AG08395 (cell line): ENCODE measurements at places on chromosomes 5 and 9.

- DNase-seq = peak; percentile 91
Observed at GRCh38 chr5:119302916-119303897, 52.6 kb upstream of the TNFAIP8 start.

GRCh38 chr5:172395483-172395882 is 58.8 kb downstream of the SH3PXD2B start:
- no peak for DNase-seq

DNA sequence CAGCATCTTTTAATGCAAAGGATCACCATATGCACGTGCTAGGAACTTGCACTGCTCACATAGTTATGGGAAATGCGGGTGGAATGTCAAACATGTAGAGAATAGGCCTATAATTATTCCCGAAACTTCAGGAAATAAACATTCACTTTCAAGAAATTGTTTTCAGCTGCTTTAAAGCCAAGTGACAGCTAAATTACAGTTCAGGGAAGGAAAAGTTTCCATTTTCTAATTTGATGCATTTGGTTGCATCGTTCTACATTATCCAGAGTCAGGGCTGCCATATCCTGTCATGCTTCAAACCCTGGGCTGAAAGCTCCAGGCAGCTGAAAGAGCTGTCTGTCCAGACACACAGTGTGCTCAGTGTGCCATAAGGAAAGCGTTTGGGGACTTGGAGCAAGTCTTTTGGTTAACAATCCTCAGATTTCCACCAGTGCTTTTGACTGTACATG is 518.1 kb downstream of the CSNK1G3 start:
- no peak for DNase-seq

DNA sequence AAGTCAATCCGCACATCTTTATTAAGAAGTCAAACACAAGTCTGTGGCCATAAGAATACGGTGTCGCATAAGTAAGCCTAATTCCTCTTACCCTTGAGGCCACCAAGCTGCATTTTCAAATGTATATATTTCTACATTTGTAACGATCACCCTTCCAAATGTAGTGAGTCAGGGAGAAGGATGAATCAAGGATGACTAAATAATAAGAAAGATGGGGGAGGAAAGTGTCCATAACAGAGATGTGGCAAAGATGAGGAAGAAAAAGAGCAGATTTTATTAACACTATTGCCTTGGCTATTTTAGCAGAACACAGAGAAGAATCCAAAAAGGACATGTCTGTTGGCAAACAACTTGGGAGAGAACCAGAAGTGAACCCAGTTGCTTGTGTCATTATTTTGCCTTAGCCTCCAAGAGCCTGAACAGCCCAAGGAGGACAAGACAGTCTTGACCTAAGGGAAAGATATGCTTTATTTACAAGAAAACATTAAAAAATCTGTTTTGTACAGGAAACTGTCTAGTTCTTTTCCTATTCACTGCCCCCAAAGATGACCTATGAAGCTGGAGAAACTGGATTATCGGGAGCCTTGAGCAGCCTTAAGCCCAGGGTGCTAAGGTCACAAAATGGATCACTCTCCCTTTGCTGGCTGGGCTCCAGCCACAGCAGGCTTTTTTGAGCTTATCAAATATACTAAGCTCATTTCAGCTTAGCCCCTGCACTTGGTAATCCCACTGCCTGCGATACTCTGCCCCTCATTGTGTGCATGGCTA is 101.5 kb downstream of the PLCXD3 start:
- no peak for DNase-seq

- DNase-seq = no peak
Observed at GRCh38 chr5:170819824-170820223, 36.3 kb downstream of the GABRP start.

GRCh38 chr5:39714036-39714698 is 289.4 kb upstream of the DAB2 start:
- DNase-seq = peak; percentile 46

DNA sequence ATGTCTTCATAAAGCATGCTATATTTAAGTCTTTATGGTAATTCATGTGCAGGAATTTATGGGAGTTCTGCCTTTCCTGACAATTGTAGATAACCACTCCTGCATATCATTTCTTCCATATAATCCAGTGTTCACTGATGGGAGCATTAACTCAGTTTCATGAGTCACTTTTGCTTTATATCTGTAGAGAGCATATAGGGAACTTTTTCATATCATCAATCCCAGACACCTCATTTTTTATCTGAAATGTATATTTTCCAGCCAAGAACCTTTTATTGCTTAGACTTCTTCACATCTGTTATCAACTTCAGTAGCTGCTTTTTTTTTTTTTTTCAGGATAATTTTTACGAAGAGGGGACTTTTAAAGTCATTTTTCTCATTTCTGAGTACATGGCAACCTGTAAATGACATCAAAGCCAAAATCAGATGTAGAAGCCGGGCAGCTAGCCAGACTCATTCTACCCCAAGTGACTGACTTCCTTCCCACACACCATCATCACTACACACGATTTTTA is 41.1 kb downstream of the NFX1 start:
- no peak for DNase-seq

- DNase-seq = no peak
Observed at GRCh38 chr5:74130155-74130897, 504.3 kb downstream of the ARHGEF28 start.

DNA sequence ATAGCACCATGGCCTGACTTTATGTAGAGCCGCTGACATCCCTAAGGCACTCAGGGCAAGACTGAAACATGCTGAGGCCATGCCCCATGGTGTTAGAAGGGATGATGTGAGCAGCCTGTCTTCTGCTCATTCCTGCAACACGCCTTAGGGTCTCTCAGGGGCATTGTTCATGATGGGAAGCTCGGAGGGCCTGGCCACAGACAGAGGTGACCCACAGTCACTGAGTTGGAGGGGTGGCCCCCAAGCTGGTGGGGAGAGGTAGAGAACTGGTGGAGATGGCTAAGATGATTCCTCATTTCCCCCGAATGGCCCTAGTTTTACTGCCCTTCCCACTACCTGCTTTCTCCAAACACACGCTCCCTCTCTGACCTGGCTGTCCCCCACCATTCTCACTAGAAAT is 135.2 kb downstream of the BARX1 start:
- DNase-seq = peak; percentile 0

GRCh38 chr9:129781981-129782380 is 21.0 kb upstream of the TOR1B start:
- DNase-seq = peak; percentile 14

DNA sequence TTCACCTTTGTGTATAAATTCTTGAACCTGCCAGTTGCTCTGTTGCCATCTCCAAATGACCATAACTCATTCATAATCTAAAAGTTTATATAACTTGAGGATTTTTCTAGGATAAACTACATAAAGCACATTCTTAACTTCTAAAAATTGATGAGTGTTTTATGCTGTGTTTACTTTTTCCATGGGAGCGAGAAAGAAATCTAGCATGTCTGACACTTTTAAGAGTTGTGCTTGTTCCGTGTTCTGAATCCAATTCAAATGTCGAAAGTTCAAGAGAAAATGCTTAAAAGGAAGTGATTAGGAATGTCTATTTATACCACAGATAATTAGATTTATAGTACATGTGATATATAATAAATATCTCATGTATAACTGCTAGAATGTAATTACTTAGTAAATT is 154.4 kb downstream of the DEPDC1B start:
- DNase-seq = no peak

GRCh38 chr5:59517926-59518585 is 375.5 kb downstream of the PDE4D start:
- DNase-seq = peak; percentile 57

GRCh38 chr9:135414293-135414692 is 65.3 kb upstream of the PPP1R26 start:
- no peak for DNase-seq

GRCh38 chr5:103037673-103038455 is 82.1 kb downstream of the GIN1 start:
- no peak for DNase-seq

DNA sequence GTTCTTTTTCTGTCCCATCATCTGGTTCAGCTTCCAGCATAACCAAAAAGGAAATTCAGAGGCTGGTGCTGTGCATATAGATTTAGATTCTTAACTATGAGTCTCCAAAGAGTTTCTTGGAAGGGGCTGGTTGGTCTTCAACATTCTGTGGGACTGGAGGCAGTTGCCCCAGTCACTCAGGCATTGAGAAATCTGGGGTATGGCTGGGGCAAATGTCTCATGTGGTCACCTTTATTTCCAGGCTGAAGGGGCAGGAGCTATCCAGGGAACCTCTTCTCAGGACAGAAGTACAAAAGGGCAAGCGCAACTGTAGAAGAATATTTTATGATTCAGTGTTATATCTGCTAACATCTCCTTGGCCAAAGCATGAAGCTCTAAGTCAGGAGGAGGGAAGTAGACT is 15.4 kb upstream of the TMEFF1 start:
- no peak for DNase-seq

DNA sequence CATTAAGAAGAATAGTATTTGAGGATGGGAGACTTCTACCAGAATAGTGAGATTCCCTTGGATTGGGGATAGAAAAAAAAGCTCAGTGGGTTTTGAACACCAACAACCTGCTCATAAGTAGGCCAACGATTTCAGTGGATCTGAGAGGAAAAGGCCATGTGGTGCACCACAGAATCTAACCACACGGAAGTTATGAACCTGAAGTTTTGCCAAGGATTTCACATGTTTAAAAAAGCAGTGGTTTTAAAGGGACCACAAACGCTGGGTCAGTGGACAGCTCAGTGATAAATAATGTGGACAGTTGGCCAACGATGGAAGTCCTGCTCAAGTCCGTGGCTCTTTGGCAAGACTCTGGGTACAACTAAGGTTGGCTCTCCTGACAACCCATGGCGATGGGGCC is 107.2 kb upstream of the TXNDC8 start:
- peak; percentile 24 for DNase-seq

DNA sequence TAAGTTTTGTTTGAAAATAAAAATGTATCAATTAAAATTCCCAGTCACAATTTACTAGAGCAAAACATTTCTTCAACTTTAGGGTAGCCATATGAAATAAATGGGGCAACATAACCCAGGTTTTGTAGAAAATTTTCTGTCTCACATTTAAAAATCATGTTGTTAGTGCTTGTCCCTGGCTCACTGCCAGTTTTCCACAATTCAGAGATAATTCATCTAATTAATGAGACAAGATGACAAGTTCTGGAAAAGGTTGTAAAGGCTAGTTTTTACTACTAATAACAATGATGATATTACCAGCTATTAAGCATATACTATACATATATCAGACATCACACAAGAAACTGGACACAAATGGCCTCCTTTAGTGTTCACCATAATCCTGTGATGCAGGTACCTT is 45.9 kb downstream of the MEGF9 start:
- no peak for DNase-seq

- no peak for DNase-seq
Observed at GRCh38 chr9:133151601-133152525, 11.9 kb downstream of the GBGT1 start.

- no peak for DNase-seq
Observed at GRCh38 chr5:96856371-96856770, 19.9 kb upstream of the ERAP2 start.

GRCh38 chr5:155052532-155052931 is 39.0 kb downstream of the KIF4B start:
- DNase-seq = no peak

- no peak for DNase-seq
Observed at GRCh38 chr5:65856520-65856919, 69.9 kb upstream of the ERBIN start.

- no peak for DNase-seq
Observed at GRCh38 chr9:90611568-90611967, 31.1 kb downstream of the DIRAS2 start.

DNA sequence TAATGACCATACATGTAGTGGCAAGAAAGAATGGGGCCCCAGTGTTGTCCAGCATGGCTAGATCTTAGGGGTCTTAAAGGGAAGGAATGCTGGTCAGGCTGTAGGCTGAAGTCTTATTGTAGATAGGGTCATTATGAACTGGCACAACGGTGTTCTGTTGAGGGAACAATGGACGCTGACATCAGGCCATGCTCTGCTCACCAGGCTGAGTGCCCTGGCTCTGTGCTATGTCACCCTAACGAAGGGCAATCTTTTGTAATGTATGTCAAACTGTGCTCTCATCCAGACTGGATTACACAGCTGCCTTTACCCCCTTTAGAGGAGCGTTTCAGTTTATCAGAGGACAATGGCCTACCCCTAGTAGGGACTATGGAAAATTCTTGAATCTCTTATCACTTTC is 14.6 kb upstream of the ZNF608 start:
- DNase-seq = no peak

DNA sequence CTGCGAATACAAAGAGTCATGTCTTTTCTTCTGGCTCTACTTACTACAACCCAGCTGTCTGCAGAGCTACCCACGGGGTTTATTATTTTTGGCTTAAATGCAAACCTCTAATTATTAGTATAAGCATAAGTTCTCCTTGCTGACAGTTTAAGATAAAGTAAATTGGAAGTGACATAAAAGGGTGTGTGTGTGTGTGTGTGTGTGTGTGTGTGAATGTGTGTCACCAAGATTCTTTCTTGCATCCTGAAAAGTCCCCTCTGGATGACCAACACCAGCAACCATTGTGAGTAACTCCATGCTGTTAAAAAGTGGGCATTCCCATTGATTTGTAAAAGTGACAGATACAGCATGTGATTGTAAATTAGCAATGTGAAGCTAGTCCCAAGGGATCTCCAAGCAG is 803.8 kb upstream of the ZNF608 start:
- no peak for DNase-seq

GRCh38 chr9:120435091-120435490 is 144.9 kb downstream of the CDK5RAP2 start:
- no peak for DNase-seq

DNA sequence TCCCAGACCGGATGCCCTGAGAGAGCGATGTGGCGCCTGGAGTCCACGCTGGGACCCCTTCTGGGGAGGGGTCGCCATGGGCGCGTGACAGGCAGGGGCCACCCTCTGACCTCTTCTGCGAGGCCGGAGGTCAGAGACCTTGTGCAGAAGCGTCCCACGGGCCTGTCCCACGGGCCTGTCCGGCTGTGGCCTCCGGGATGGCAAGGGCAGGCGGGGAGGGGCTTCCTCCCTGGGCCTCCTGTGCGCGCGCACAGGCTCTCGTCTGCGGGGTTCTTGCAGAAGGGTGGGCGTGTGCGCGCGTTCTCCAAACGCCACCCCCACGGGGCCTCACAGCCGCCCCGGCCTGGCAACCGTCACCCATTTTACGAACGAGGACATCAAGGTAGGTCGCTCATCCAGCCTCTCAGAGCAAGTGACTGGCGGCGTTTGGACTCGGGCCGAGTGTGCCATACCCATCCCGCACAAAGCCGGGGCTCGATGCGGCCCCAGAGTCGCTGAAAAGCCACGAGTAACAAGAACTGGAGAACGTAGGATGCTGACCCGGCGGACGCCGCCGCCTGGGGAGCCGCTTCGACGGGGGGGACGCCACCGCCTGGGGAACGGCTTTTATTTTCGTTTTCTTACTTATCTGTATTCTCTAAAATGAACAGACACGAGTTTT is 897 bp downstream of the AHRR start:
- peak; percentile 77 for DNase-seq

DNA sequence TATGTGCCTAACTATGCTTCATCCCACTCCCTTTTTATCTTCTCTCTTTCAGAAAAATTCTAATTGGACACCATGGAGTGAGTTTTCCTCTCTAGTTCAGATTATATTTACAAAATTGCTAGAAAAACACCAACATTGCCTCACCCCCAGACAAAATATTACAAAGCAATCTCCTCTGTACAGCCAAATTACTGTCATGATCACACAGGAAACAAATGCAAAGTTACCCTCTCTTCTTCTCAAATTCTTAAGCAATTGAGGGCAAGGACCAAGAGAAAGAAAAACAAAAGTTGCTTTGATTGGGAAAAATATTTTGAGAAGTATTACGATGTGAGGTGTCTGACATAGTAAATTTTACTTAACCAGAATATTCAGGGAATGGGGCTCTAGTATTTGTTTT is 30.8 kb upstream of the ABCA1 start:
- DNase-seq = no peak
